ENCODE measurements at places on chromosomes 16 and 17. TPM values are rescaled to one million over a fixed set of nuclear protein-coding genes. Genes with fewer than 3 reads are reported as not detected.

Gene CLN3
- 34.5 TPM for total RNA-seq

Gene MT1A
- 141 TPM for total RNA-seq

Gene ZNF747
- total RNA-seq = 11.0 TPM

Gene SOST
- total RNA-seq = not detected

Gene ZFPM1
- total RNA-seq = 0.44 TPM

Gene HOXB5
- 0.22 TPM for total RNA-seq

Gene HOXB2
- 12.3 TPM for total RNA-seq

Gene HCRT
- not detected for total RNA-seq

All from subcutaneous adipose tissue (tissue), 4 donors.